NCI-H510A treated with DMSO at 0.1 percent for 48 hours (cell line): ENCODE measurements at places on chromosomes 3 and 15.

DNA sequence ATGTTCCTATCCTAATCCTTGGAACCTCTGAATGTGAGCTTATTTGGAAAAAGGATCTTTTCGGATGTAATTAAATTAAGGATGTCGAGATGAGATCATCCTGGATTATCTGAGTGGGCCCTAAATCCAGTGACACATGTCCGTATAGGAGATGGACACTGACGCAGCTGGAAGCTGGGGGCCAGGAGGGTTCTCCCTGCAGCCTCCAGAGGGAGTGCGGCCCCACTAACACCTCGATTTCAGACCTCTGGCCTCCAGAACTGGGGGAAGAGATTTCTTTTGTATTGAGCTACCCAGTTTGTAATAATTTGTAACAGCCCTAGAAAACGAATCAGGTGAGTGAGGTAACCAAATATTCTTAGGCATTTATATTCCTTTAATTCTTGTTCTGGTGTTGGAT lies 2.5 kb downstream of the DNAJB8 start:
- no peak for DNase-seq

DNA sequence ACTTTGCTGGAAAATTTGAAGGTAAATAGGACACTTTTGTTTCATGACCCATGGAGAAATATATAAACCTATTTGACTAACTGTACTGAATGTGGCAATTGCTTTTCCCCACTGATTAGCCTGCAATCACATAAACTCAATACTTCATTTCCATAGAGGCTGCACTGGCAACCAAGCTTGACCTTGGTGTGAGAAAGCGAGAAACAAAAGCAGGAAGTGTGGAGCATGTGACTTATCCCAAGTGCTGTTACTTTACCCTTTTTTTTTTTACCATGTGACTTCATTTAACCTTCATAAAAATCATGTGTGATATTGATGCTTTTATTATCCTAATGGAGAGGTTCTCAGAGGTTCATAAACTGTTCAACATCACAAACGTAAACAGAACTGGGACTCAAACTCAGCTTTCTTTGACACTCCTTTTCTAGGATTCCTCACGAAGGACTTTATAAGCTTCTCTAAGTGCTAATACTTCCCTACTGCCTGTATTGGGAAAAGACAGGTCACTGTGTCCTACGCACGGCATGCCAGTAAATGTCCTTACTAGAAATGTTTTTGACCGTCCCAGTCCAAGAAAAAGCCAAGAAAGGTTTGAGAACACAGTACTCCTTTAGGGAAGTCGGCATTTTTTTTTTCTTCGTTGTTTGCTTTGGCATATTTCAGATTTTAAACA lies 34.9 kb upstream of the ZNF385D start:
- DNase-seq, result no peak

- no peak for DNase-seq
Observed at GRCh38 chr3:128942161-128942952, 51.5 kb downstream of the CFAP92 start.

GRCh38 chr15:61997786-61998185 lies 62.5 kb downstream of the VPS13C start:
- no peak for DNase-seq

DNA sequence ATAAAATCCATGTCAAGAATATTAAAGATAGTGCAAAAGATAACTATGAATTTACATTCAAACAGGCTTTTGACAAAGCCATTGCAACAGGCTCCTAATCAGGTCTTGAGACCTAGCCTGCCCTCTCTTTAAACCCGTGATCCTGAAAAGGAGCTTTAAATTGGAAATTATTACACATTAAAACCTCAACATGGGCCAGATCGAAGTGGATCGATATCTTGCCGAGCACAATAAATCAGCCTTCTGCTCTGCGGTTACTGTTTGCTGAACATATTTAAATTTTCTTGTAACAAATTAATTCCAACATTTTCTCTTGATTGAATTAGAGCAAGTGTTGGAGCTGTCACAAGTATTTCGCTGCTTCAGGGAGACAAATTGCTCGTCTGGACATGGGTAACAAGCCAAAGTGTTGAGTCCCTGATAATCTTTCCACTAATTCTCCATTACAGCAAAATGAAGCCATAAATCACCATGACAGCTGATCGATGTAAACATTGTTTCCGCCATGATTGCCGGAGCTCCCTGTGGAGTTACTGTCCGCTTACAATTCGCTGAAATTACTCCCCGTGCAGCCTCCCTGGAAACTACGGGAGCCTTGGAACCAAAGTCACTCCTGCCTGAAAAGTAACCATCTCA lies 47.6 kb downstream of the SHOX2 start:
- peak; percentile 5 for DNase-seq

- no peak for DNase-seq
Observed at GRCh38 chr15:101573951-101574350, 78.2 kb downstream of the TM2D3 start.

GRCh38 chr3:88209356-88209755 lies 59.6 kb downstream of the C3orf38 start:
- no peak for DNase-seq

GRCh38 chr15:36365963-36366362 lies 213.5 kb upstream of the CDIN1 start:
- DNase-seq, result no peak

- no peak for DNase-seq
Observed at GRCh38 chr3:152323834-152324233, 55.1 kb downstream of the MBNL1 start.

DNA sequence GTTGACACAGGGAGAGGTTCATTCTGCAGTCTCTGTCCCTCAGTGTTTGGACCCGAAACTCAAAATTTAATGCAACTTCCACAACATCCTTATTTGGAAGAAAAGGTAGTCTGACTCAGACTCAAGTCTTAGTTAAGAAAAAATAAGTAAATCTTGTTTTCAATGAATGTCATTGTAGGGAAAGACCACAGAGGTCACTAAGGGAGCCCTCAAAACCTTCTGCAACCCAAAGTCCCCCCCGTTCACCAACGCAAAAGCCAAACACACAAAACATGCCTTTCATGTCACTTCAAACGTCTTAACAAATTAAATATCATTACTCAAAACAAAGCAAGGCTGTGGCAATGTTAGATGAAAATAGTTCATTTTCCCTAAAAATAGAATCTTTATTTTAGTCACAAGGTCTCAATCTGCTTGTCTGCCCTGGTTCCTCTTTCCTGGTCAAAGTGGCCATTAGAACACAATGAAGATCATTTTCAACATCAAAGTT lies 20.9 kb upstream of the SSUH2 start:
- DNase-seq, result no peak

GRCh38 chr3:71688121-71688520 lies 37.1 kb downstream of the EIF4E3 start:
- DNase-seq, result no peak

GRCh38 chr15:92634671-92635201 lies 20.8 kb downstream of the FAM174B start:
- DNase-seq, result no peak

DNA sequence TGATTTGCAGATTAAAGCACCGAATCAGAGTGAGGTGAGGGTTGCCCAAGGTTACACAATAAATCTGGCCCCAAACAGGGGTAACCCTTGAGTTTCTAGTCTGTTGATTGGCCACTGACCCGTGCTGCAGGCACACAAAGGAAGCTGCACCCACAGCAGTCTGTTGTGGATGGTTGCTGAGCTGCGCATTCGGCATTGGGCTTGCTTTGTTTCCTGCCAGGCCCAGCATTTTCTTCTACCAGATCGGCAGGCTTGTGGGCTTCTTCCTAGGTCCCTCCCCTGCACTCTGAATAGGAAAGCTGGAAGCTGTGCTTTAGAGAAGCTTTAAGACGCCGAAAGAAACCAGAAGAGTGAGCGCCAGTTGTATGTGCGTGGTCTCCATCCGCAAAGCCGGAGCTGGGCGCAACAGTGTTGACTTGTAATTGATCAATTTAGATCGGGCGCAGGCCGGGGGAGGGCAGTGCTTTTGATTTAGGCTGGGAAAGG lies 12.1 kb downstream of the B3GNT5 start:
- DNase-seq, result peak; percentile 71

GRCh38 chr3:24541935-24542334 lies 47.3 kb upstream of the THRB start:
- no peak for DNase-seq

DNA sequence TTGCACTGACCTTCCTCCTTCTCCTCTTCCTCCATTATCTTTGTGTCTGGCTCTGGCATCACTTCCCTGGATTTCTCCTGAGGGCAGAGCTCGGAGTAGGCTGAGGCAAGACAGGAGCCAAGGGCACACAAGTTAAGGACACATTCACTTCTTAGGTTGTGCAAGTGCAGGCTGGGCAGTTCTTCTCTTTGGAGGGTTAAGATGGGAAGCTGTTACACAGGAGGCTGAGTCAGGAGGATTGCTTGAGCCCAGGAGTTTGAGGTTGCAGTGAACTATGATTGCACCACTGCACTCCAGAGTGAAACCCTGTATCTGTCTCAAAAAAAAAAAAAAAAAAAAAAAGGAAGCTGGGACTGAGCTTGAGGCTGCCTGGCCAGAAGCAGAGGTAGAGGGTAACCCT lies 176.2 kb upstream of the ANKRD28 start:
- DNase-seq, result no peak

DNA sequence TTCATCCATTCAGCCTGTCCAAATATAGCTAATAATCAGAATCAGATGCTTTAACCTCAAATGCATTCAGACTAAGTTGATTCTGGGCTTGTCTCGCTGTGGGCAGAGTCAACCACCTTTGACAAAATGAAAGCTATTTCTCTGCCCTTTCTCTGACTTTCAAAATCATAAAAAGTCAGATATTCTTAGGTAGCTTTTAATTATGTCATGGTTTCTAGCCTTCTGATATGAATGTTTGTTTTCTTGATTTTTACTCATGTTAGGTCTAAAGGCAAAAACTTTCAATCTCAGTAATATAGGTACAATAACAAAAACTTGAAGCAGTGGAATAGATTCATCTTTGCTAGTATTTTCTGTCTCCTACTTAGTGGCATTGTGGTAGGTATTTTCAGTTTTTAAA lies 25.3 kb upstream of the C15orf61 start:
- DNase-seq, result no peak

GRCh38 chr3:156635973-156636372 lies 38.4 kb upstream of the TIPARP start:
- no peak for DNase-seq
